CD4-positive, alpha-beta T cell treated with Interleukin-12 subunit alpha and Interleukin-12 subunit beta, for 1 hour (primary cell): ENCODE measurements at places on chromosomes 1 and 21.

- peak; percentile 1 for DNase-seq
Measured at GRCh38 chr1:178192686-178193085, 98.8 kb downstream of the RASAL2 start.

DNA sequence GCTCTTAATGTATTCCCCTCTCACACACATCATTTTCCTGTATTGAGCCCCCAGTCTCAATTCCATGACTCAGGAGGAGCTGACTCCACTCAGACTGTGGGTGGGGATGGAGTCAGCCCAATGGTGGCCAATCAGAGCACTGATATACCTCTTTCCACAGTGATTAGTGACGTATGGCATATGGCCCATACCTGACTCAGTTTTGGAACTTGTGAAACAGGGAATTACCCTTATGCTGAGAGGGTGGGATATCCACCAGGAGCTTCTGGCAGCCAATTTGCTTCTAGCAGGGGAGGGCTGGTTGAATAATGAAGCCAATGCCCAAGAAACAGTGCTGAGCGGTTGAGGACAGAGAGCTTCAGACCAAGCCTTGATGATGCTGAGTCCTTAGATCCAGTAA lies 86.4 kb upstream of the SPATA6 start:
- no peak for DNase-seq

GRCh38 chr21:16587141-16587581 lies 857.4 kb downstream of the USP25 start:
- no peak for DNase-seq

GRCh38 chr21:19244502-19245187 lies 841.1 kb upstream of the TMPRSS15 start:
- DNase-seq = no peak

DNA sequence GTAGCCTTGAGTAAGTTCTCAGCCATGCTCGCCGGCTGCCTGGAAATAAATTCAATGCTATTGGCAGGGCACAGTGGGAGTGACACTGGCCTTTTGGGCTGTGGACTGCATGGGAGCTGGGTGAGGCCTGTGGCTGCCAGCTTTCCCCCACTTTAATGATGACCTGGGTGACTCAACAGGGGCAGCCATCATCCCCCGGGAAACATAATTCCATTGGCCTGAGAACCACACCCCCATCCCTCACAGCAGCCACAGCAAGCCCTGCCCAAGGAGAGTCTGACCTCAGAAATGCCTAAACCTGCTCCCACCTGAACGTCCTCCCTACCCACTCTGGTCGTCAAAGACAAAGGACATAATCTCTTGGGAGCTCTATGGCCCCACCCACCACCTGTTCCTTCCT lies 384.0 kb downstream of the LTN1 start:
- no peak for DNase-seq

DNA sequence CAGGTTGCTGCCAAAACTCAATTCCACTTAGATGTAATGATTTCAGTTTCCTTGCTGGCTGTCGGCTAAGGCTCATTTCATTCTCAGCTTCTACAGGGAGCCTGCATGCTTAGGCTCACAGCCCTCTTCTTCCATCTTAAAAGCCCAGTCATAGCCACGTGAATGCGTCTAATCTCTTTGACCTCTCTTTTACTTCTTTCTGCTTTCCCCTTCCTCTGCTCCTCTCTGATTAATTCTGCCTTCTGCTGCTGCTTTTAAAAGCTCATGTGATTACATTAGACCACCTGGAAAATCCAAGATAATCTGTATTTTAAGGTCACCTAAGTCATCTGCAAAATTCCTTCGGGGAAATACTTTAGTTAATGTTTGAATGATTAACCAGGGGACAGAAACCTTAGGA lies 812.8 kb upstream of the BRINP3 start:
- DNase-seq = no peak

DNA sequence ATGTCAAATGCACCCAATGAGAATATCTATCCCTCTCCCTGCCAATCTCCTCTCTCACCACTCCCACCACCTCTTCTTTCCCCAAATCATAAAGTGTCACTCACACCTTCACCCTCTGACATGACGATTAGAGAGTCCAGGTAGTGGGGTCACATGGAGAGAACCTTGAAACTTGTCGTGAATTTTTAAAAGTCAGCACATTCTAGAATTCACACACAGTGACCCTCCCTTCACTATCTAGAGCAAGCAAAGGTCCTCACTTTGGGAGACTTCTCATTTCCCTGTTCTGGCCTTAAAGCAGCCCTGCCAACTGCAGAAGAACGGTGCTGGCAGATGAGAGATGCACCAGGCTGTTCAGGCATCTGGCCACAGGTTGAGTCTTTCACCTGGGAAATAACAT lies 61.9 kb downstream of the CD34 start:
- no peak for DNase-seq

GRCh38 chr1:3858231-3858981 lies 1.1 kb downstream of the DFFB start:
- no peak for DNase-seq

- no peak for DNase-seq
Measured at GRCh38 chr1:183484254-183484653, 12.0 kb downstream of the SMG7 start.

DNA sequence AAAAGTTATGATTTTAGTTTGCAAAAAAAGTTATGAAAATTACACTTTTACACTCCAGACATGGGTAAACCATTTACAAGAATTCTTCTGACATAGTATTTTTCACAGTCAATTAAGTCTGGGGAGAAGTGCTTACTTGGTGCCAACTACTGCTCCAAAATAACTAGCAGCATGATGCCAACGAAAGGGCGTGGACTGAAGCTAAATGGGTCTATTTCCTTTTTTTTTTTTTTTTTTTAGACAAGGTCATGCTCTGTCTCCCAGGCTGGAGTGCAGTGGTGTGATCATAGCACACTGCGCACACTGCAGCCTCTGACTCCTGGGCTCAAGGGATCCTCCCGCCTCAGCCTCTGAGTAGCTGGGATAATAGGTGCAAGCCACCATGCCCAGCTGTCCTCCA lies 43.2 kb downstream of the FMO4 start:
- DNase-seq = no peak

DNA sequence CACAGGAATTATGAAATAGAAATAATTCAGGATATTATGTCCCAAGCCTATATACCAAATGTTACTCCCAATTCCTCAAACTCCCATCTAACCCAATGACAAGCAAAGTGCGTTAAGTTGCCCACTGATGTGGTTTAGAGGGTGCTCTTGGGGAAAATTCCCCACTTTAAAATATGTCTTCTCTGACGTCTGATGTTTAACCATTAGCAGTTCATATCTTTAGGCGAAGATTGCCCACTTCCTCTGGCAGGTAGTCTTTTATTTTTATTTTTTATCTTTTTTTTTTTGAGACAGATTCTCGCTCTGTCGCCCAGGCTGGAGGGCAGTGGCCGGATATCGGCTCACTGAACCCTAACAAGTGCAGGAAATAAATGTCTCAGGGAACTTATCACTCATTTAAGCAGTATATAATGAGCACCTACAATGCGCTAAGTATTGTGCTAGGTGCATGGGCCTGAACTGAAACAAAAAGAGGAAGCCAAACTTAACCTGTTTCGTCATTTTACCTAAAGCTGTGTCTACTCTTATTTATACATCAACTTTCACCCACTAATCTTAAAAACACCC lies 1.3 kb upstream of the LYST start:
- peak; percentile 84 for DNase-seq

DNA sequence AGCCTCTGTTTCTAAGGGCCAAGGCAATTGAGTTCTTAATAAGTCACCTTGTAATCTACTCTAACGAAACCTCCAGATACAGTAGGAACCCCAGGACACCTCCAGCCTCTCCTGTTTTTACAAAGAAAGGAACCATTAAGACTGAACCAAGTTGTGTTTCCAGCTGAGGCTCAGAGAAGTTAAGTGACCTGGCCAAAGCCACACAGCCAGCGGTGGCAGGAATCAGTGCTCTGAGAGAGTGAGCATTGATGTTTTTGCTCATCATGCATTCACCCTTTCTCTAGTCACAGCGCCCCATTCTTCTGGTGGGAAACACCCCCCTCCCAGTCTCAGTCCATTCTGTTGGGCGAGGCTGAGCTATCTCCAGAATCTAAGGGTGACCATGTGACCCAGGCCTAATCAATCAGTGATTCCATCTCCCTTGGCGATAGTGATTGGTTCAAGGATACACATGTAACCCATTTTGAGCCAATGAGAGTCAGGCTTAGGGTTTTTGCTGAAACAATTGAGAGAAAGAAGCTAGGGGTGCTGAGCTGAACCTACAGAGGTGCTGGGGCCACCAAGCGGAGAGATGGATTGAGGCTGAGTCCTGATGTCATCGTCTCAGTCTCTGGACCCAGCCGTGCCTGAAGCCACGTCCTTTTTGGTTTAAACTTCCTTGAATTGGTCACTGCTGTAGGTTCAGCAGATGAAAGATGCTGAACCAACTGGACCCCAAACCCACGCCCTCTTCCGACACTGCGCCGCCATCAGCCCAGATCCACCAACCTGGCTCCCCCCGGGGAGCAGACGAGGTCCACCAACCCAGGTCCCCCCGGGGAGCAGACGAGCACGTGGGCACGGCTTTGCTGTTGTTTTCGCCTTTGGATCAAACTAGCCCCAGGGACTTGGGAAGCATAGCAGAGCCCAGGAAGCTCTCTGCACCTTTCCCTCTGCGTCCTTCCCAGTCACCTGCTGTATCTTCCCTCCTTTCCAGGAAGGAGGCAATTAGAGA lies 28.0 kb upstream of the RERE start:
- DNase-seq = no peak

DNA sequence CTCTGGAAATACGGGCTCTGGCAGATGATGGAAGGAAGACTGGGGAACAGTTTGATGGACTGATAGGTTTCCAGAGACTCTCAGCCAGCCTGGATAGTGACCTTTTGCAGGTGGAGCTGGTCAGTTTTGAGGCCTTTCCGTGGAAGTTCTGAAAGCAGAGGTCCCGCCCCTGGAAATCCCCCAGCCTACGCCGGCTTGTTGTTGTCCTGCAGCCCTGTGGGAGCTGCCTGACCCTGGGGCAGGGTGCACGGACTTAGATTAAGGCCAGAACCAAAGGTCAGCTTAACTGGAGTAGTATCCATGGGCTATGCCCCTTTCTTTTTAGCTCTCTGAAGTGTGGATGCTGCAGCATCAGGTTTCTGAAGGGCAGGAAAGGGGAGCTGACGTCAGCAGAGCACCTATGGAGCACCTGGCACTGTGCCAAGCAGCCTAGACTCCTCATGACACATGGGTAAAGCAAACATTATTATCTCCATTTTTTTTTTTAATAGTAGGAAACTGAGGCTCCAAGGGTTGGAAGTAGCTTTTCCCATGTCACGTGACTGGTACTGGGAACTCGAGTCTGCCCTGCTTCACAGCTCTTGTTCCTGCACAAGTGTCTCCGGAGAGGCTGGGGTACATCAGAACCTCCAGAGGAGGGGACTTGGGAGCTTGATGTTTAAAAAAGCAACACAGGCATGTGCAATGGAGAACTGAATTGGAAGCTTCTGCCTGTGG lies 38.5 kb downstream of the IER5 start:
- no peak for DNase-seq

DNA sequence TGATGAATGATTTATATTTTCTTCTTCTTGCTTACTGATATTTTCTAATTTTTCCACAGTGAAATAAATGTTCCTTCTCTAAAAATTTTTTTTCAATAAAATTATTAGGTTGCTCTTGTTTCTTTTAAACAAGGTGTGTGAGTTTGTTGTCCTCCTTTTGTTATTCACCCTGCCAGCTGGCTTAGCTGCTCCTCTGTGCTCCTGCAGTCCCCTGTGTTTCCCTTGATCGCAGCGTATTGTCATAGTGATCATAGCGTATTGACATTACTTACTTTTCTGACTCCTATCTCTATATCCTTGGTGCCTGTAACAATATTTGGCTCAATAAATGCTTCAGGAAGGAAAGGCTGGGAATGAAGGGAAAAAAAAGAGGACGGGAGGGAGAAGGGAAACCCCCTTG lies 24.9 kb upstream of the PODN start:
- no peak for DNase-seq

DNA sequence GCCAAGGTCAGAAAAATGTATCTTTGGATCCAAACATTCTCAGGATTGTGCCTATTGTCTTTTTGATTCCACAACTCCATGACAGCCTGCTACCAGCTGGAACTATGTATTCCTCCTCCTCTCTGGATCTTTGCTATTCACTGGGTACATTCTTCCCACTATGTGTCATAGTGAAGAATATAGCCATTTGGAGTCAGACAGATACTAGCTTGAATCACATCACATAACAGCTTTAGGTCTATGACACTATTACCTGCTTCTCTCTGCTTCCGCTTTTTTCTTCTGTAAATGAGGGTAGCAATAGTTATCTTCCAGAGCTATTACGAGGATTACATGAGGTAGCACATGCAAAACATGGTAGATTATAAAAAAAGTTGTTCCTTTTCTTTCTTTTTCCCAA lies 5.4 kb upstream of the EXO1 start:
- no peak for DNase-seq

DNA sequence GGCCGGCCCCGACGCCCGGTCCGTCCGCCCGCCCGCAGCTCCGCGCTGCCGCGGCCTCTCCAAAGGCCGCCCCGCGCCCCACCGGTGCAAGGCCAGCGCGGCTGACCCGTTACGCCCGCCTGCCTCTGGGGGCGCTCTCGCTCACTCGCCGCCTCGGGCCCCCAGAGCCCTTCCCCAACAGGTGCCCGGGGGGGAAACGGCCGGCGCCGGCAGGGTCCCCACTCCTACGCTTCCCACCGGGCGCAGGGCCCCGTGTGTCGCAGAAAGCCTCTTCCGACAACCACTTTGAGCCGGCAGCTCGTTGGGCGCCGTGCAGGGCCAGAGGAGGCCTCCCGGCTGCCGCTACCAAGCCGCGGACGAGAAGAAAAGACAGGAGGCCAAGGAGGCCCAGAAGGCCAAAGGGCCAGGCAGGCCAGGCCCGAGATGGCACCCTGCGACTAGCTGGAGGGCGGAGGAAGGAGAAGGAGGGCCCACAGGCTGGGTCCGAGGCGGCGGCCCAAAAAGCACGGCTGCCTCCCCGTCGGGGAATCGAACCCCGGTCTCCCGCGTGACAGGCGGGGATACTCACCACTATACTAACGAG lies 64.9 kb upstream of the FCGR2A start:
- peak; percentile 60 for DNase-seq

DNA sequence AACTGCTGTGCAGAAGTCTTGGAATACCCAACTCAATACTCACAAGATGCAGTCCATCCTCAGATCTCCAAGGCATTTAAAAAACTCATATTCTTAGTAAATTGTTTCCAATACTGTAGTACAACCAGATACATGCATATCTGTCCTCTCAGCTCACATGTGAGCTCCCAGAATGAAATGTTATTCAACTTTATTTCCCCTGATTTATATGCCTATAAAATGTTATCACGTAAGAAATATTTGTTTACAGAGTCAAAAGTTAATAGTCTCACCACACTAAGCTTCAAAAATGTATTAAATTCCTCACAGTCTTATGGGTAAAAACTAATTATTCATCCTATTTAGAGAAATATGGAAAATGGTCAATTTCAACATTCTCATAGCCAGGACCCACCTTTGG lies 56.6 kb downstream of the LTN1 start:
- DNase-seq = no peak

GRCh38 chr1:30650968-30651320 lies 72.4 kb downstream of the MATN1 start:
- DNase-seq = no peak

- no peak for DNase-seq
Measured at GRCh38 chr1:77081834-77082233, 137.4 kb downstream of the PIGK start.
